ENCODE measurements at places on chromosomes 16 and 17. TPM values are rescaled to one million over a fixed set of nuclear protein-coding genes. Genes with fewer than 3 reads are reported as not detected.

The TMEM11 gene
- total RNA-seq, result 21.4 TPM

The CTRB2 gene
- total RNA-seq, result not detected

DNA sequence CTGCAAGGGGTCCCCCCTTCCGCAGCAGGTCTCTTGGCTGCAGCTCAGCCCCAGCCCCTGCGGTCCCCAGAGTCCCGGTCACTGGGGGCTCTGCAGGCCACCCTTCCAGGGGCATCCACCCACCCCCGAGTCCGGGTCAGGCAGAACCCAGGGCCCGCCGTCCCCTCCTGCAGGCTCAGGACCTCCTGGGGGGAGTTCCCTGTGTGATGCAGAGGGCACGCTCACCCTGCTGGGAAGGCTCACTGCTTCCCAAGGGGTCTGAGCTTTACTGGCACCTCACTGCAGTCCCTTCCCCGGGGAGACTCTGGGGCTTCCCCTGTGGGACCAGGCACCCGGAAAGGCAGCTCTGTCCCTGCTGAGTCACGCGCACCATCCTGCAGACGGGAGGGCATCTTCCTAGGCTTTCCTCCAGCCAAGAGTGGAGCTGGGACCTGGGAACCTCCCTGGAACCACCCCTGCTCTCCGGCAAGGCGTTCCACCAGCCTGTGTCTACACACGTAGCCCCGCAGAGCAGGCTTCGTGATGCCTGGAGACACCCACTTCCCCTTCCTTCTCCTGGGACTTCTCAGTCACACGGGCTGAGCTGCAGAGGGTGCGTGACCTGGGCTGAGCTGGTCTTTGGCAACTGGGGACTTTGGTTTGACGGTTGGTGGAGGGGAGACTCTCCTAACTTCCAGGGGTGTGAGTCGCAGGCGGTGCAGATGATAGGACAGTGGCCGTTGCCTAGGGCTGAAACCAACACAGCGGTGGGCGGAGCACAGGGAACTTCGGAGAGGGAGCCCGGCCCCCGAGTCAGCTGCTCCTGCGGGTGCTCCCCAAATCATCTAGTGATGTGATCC, 23.4 kb downstream of the SLC25A10 start:
- H3K36me3 ChIP-seq, result no peaks in the 10 kb centered on the region
- peaks cover 31% of the 10 kb centered on the region for H3K27me3 ChIP-seq
- H3K27ac ChIP-seq, result no peak overlapping the region
- peaks cover 14% of the 10 kb centered on the region for H3K4me1 ChIP-seq
- H3K4me3 ChIP-seq, result peak overlapping the region; percentile 63

The PRKCB gene
- total RNA-seq, result 72.1 TPM

DNA sequence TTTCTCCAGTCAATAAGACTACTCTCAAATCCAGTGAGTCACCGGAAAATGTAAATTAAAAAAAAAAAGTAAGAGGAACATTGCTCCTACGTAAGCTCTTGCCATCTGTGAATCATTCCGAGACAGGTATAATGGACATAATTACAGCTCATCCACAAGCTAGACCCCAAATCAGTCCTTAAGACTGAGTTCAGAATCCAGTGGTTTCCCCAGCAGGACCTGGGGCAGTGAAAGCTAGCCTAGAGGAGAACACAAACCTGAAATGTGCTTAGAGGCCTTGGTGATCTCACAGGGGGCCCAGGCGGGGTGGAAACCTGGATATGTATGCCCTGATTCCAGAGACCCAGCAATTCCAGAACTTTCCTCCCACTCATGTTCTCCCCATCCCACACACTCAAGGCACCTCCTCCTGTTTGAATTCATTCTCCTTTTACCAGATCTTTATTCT, 132.0 kb downstream of the COPRS start:
- peaks cover 11% of the 10 kb centered on the region for H3K27me3 ChIP-seq
- H3K4me1 ChIP-seq, result no peaks in the 10 kb centered on the region
- no peak overlapping the region for H3K27ac ChIP-seq
- no peak overlapping the region for H3K4me3 ChIP-seq
- H3K36me3 ChIP-seq, result no peaks in the 10 kb centered on the region
- no peak for DNase-seq

DNA sequence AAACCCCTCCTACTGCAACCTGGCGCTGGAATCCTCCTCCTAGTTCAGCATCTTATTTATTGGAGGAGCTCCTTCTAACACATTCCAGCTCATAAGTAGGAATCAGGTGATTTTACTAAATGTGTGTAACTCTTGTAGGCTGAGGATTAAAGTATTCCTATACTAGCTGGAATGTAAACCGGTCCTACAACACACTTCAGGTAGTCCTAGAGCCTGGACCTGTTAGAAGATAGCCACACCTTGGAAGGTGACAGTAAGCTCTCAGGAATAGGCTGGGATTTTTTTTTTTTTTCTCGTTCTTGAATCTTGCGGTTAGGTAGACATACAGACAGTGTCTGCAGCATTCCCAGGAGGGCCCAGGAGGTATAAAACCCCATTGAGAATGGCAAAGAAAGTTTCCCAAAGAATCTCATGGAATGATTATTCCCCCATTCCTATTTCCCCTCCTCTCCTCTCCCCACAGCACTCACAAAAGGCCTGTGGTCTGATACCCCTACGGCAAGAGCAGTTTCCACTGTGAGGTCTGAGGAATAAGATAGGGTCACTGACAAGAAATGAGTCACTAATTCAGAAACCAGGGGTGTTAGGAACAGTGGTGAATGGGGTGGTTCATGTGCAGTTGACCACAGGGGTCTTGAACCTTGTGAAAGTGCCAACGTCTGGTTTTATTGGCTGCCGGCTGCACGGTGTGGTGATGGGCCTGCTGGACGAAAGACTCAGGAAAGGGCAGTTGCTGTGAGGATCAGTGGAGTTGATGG, 267.1 kb downstream of the UTP18 start:
- H3K27ac ChIP-seq, result no peak overlapping the region
- H3K4me1 ChIP-seq, result no peaks in the 10 kb centered on the region

DNA sequence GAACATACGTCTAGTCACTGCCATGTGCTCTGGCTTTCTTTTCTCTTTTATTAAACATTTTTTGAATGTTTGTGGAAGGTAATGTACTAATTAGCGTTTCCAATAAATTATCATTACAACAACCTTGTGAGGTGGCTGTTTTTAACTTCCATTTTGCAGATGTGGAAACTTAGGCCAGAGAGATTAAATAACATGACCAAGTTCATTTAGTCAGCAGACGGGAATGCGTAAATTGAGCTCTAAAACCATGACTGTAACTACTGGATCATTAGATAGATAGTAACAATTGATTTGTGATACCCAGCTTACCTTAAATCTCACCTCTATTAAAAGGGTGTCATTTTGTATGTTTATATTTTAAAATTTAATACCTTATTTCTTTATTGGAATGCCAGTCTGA, 49.4 kb downstream of the RABEP1 start:
- H3K27me3 ChIP-seq, result no peaks in the 10 kb centered on the region
- peaks cover 33% of the 10 kb centered on the region for H3K4me1 ChIP-seq
- H3K4me3 ChIP-seq, result no peak overlapping the region
- H3K27ac ChIP-seq, result no peak overlapping the region

The IRX3 gene
- total RNA-seq, result 1.7 TPM

The GNAO1 gene
- total RNA-seq, result 12.2 TPM

The ZDHHC7 gene
- total RNA-seq, result 27.5 TPM

- no peak overlapping the region for H3K27ac ChIP-seq
- H3K4me3 ChIP-seq, result no peak overlapping the region
- H3K27me3 ChIP-seq, result no peaks in the 10 kb centered on the region
- no peaks in the 10 kb centered on the region for H3K4me1 ChIP-seq
Measured at GRCh38 chr17:49596613-49597244, 21.1 kb downstream of the NXPH3 start.

- no peaks in the 10 kb centered on the region for H3K27me3 ChIP-seq
- no peak for DNase-seq
- H3K36me3 ChIP-seq, result peaks cover 2% of the 10 kb centered on the region
- no peak overlapping the region for H3K27ac ChIP-seq
- peaks cover 61% of the 10 kb centered on the region for H3K4me1 ChIP-seq
Measured at GRCh38 chr17:77352996-77353395, 212.2 kb downstream of the SEC14L1 start.

GRCh38 chr16:47858333-47858982, 297.3 kb downstream of the ABCC12 start:
- H3K27me3 ChIP-seq, result peaks cover 11% of the 10 kb centered on the region
- no peaks in the 10 kb centered on the region for H3K4me1 ChIP-seq
- DNase-seq, result no peak
- H3K36me3 ChIP-seq, result peaks cover 5% of the 10 kb centered on the region

DNA sequence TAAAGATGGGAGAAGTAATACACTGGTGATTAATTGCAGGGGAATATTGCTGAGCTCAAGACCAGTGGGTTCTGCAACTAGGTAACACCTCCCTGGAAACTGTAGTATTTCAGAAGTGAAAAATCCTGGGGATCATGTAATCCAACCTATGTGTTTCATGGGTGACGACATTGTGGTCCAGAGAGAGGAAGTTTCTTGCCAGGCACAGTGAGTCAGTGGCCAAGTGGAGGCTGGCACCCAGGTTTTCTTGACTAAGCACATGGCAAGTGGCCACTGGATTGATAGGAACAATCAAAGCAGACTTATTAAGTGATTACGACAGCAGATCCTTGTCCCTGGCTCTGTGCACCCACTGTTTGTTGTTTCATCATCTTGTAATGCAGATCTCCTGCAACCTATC, 14.6 kb upstream of the CIITA start:
- no peak overlapping the region for H3K27ac ChIP-seq
- H3K4me3 ChIP-seq, result no peak overlapping the region
- DNase-seq, result no peak
- H3K4me1 ChIP-seq, result peaks cover 6% of the 10 kb centered on the region

All from activated T-cell treated with anti-CD3 and anti-CD28 coated beads, Interleukin-2, amount 50 U/mL, for 72 hours (primary cell).